ENCODE measurements at places on chromosomes 1 and 21.

- no peak for DNase-seq
These were observed 9.9 kb upstream of the MIIP start for GRCh38 chr1:12009318-12009947.

DNA sequence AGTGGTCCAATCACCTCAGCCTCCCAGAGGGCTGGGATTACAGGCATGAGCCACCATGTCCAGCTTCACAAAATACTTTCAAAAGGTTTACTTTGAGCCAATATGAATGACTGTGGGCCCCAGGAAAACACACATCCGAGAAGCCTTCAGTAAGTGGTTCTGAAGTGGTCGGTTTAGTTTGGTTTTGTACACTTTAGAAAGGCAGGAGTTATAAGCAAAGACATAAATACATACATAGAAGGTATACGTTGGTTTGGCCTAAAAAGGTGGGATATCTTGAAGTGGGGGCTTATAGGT is 3.2 kb upstream of the MIB2 start:
- DNase-seq, result no peak

DNA sequence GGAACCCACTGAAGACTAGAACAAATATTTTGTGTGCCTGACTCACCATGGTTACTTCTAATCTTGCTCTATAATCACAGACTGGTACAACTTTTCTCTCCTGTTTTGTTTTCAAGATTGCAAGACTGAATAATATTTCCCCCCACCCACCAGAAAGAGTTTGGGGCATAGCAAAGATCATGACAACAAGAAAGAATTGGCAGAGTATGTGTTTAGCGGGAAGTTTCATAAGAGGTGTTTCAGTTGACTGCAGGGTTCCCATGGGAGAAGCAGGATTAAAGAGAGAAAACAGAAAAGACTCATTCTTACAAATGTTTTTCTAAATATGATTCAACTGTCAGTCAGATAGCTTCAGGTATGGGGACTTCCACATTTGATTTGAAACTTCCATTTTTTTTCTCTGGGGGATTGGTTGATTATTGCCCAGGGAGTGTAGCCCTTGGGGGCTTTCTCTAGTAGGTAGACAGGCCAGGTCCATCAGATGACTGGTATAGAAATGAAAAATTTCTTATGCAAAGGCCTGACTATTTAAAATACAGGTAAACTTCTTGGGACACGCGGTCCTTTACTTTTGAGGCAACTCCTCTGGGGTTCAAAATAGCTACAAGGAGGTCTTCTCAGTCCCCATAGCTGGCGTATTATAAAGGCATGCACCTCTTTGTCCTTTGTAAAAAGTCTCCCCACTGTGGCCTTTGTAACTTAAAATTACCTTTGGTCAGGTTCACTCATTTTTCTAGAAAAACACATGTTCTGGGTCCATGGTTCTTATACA is 13.9 kb downstream of the OR14I1 start:
- DNase-seq, result no peak

GRCh38 chr1:108149796-108150467 is 50.2 kb downstream of the SLC25A24 start:
- DNase-seq, result peak; percentile 58

GRCh38 chr1:26350701-26351589 is 3.0 kb downstream of the CRYBG2 start:
- DNase-seq, result no peak

GRCh38 chr1:180633057-180634056 is 1.5 kb downstream of the XPR1 start:
- peak; percentile 43 for DNase-seq

DNA sequence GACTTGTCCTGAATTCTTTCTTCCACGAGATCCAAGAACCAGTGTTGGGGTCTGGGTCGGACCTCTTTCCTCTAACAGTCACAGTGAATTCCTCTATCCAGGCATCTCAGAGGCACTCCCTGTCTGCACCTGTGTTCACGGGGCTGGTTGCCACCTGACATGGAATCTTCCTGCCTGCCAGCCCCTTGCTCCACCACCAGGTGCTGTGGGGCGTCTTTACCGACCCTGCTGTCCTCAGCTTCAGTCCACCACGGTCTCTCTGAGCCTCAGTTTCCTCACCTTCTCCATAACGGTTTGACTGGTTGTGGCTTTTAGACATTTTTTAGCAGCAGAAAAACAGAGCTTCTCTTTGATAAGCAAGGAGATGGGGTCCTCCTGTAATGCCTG is 62.7 kb downstream of the SDC3 start:
- no peak for DNase-seq

DNA sequence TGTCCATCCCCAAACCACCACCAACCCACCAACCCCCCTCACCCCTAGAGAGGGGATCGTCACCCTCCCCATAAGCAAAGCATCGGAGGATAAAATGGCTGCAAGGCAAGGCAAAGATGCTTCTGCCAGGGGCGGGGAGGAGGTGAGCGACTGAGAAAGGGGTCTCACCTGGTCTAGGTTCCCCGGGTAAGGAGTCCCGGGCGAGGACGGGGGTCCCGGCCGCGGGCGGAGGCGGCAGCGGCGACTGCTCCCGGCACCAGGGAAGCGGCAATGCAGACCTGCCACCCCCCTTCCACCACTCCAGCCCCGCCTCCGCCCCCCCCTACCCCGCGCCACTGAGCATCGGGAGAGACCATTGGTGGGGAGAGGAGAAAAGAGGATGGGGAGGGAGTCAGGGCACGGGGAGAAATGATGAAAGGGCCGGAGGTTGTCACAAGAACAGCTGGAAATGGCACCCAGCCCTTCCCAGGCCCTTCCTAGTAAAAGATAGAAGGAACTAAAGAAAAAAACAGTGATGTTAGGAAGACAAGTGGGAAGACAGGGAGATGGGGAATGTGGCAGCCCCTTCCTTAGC is at the start of gene SV2A:
SV2A (minus strand) TSS at position 274 of the 574 bp plus-strand sequence. CDS start 4,004 bp downstream, outside the sequence.
- peak; percentile 40 for DNase-seq

DNA sequence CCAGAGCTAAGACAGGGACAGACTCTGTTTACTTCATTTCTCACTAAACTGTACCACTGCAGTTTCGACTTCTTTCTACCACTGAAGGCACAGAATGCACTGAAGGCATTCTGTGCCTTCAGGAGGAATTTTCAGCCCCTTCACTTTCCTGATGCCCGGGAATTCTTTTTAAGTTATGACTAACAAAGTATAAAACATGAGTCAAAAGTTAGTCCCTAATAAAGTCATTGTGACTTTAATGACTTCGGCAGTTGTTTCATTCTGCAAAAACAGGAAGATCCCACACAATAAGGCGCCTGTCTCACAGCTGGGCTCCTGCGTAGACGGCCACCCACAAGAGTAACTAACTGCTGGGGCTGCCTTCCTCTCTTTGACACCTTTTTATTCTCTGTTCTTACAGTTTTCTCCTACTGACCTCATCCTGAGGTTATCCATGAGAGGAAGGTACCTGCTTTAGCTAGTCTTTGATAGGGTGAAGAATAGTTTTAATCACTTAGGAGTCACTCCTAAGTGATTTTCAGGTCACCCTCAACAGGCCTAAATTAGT is 183.9 kb upstream of the SGIP1 start:
- DNase-seq, result no peak

DNA sequence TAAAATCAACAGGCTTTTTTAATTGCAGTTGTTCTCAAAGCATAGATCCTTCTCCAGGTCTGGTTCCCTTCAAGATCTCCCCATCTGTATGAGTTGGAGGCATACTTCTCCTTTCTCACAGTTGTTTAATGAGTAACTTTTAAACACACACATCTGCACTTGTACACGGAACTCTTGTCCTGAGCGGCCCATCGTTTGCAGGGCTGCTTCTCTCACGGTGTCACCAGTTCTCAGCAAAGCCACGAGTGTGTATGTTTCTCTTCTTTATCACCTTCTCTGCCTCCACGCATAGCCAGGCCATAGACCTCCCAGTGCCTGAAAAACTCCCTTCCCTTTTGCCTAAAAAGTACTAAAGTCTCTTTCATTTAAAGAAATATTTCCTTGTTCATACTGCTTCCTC is 68.7 kb upstream of the ROR1 start:
- no peak for DNase-seq

DNA sequence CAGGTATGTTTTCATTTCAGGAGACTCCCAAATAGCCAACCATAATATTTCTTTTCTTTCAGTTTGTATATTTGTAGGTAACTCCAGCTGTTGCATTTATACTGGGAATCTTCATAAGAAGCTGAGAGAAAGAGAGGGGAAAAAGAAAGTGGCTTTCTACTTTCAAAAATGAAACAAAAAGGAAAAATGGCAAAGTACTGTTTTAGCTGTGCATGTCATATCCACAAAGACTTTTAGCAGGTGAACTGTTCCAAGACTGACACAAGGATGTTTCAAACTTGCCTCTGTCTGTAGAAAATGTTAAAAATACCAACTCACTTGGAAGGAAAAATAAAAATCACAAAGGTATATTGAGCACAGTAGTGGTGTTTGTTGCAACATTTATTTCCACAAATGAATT is 41.9 kb upstream of the CACYBP start:
- no peak for DNase-seq

DNA sequence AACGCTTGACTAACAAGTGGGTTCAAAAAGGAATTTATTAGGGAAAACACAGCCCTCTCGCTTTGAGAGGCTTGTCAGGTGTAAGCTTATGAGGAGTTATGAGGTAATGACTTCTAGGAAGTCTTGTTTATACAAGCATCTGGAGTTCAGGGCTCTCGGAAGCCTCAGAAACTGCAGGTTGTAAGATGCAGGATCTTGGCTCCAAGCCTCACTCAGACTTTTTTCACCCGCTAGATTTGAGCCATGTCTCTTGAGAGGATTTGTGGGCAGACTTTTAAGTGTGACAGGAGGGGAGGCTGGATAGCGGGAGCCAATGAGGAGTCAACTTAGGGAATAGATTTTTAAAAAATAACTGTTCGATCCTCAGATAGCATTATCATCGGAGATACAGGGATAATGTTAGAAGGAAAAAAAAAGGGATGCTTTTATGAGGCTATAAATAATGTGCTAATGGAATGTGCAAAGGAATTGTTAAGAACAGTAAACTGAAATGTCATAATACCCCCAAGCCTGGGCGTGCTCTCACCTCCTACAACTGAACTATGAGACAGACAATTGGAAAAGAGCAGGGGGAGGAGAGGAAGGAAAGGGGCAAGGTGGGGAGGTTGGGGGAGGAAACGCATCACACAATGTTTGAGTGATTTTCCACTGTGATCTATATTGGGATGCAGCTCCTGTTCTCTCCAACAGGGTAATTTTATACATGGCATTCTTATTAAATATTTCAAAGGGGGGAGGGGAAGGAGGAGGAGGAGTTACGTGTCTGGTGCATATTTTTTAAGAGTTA is 107.4 kb upstream of the ESRRG start:
- no peak for DNase-seq

GRCh38 chr1:36136535-36136934 is 11.5 kb upstream of the COL8A2 start:
- DNase-seq, result peak; percentile 47

GRCh38 chr1:221431068-221431651 is 310.7 kb downstream of the DUSP10 start:
- DNase-seq, result peak; percentile 18

All from amniotic epithelial cell (primary cell).